ENCODE measurements at places on chromosomes 3 and 15.

GRCh38 chr3:139204728-139205127, 139.1 kb upstream of the MRPS22 start:
- DNase-seq, result no peak

GRCh38 chr15:36756707-36757106, 177.3 kb downstream of the CDIN1 start:
- no peak for DNase-seq

- DNase-seq, result no peak
Observed at GRCh38 chr3:196991581-196992460, 23.2 kb upstream of the PIGZ start.

DNA sequence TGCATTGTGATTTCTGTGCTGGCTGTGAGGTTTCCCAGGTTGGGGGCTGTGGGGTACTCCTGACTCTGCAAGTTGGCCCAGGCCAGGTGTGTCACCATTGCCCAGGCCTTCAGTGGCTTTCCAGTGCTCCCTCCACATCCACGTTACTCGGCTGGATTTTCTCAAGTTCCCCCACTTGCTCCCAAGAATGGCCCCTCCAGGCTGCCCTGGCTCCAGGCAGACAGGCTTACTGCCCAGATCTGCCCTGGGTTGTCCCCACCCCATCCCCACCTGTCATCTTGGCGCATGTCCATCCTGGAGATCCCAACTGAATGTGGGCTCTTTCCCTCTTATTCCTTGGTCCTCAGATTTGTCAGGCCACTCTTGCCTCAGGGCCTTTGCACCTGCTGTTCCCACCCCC, 3.6 kb downstream of the APBA2 start:
- no peak for DNase-seq

GRCh38 chr3:42685363-42685881, at the start of gene KLHL40:
TSS of gene KLHL40 (plus strand) at chr3:42685537. CDS start at chr3:42685619, 82 bp downstream.
- no peak for DNase-seq

DNA sequence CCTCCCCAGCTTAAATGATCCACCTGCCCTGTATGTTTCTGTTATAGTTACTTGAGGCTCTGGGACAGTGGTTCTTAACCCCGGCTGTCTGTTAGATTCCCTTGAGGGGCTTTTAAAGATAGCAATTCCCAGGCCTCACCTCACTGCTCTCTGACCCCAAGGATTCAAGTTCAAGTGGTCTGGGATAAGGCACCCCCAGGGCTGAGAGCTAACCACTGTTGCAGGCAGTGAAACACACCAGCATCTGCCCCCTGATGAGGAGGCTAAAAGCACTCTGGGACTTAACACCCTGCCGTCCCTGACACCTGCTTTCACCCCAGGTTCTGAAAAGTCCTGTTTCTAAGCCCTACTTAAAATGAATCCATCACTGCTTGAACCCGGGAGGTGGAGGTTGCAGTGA, 103.7 kb downstream of the LRRK1 start:
- no peak for DNase-seq

All from amygdala (tissue), 56 donors.